ENCODE measurements at places on chromosomes 3 and 15.

- DNase-seq = no peak
Observed at GRCh38 chr3:50661321-50661837, 13.3 kb upstream of the DOCK3 start.

- no peak for DNase-seq
Observed at GRCh38 chr3:9386501-9387321, 10.7 kb upstream of the SETD5 start.

GRCh38 chr3:160180581-160181216, 44.5 kb upstream of the C3orf80 start:
- DNase-seq = no peak

DNA sequence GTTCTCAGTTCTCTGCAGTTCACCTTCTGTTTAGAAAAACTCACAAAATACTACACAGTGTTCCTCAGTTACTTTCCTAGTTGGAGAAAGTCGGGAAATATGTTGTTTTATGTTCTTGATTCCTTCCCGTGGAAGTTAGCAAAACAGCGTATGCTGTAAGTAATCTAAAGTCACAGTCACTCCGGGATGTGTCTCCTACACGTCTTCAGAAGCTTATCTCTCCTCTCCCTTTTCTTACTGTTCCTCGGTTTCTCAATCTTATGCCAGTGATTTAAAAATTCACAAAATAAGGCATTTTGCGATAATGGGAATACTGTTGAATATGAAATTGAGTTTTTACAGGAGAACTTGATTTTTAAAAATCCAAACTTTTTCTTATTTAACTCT, 1.7 kb downstream of the HEG1 start:
- DNase-seq = no peak

GRCh38 chr3:165259541-165260193, 63.5 kb upstream of the SLITRK3 start:
- DNase-seq = peak; percentile 4

- DNase-seq = no peak
Observed at GRCh38 chr3:117281371-117281770, 571.8 kb downstream of the TUSC7 start.

DNA sequence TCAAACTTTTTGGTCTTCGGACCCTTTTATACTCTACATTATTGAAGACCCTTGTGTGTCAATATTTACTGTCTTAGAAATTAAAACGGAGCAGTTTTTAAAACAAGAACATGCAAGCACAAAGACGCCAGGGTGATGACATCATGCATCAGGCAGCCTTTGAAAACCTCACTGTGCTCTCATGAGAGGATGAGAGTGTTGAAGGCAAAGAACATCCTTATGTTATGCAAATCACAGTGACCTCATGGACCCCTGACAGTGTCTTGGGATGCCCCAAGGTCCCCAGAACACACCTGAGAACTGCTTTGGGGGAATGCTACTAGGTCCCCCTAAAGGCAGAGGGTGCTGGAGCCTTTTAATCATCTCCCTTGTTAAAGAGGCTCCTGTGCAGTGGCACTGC, 51.6 kb downstream of the CHDH start:
- DNase-seq = no peak

GRCh38 chr3:196096382-196096953, 14.6 kb upstream of the TFRC start:
- DNase-seq = peak; percentile 81

DNA sequence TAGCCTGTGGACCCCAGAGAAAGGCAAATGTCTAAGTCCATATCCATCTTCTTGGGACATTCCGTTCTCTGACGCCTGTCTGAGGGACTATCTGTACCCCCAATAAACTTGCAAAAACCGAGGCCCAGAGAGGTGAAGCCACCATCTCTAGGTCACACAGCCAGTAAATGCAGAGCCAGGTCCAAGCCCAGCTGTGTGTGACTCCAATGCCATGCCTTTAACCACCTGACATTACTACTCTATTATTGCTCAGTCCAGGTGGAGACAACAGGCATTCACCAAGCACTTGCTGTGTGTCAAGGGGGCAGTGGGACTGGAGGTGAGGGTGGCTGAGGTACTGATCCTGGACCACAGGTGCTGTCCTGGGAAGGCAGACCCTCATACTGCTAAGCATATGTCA, 25.4 kb downstream of the CYP8B1 start:
- DNase-seq = no peak

DNA sequence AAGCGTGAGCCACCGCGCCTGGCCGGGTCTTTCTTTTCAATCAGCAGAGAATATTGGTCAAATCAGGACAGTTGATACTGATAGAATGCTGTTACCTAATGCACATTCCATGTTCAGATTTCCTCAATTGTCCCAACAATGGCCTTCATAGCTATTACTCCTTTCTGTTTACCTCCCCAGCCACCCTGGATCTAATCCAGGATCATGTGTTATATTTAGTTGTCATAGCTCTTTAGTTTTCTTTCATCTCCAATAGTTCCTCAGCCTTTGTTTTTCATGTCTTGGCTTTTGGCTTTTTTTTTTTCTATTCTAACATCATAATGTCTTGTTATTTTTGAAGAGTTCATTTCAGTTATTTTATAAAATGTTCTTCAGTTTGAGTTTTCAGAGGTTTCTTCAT, 14.6 kb downstream of the USP3 start:
- no peak for DNase-seq

GRCh38 chr3:98600412-98601095, 7.1 kb upstream of the CPOX start:
- no peak for DNase-seq

- no peak for DNase-seq
Observed at GRCh38 chr3:162704799-162705385, 1208.3 kb downstream of the OTOL1 start.

DNA sequence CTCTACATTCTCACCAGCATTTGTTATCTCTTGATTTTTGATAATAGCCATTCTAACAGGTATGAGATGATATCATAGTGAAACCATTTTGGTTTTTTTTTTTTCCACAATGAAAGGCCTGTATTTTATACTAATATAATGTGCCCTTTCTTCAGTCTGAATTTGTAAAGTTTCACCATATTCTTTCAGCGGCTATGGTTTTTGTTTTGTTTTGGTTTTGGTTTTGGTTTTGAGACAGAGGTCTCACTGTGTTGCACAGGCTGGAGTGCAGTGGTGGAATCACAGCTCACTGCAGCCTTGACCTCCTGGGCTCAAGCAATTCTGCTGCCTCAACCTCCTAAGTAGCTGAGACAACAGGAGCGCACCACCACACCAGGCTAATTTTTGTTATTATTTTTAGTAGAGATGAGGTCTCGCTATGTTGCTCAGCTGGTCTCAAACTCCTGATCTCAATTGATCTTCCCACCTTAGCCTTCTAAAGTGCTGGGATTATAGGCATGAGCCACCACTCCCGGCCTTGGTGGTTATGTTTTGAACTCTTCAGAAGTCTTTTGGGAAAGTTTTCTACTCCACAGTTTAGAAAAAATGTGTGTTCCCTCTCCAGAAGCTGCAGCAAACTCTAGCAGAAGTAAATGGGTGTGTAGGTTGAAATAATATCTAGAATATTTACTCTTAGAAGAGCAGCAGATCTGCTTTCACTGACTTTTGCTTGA, 110.2 kb upstream of the UMPS start:
- DNase-seq = no peak

GRCh38 chr3:45817831-45818522, 21.6 kb upstream of the SLC6A20 start:
- no peak for DNase-seq

DNA sequence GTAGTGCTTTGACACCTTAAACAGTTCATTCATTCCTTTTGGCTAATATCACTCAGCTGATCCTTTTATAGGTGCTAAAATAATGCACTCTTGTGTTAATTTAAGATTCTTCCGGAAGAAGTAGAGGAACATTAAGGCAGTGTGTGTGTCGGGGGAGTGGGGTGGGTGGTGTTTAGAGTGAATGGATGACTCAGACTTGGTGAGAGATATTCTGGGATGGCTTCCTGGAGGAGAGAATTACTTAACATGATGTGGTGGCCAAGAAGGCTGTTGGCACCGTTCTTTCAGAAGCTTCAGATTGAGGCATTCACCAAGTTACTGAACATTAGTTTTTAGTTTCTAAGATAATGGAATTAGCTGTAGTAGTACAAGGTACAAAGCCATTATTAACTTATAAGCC, 125.6 kb upstream of the ROPN1 start:
- DNase-seq = peak; percentile 46

- no peak for DNase-seq
Observed at GRCh38 chr3:23797491-23797890, 8.3 kb upstream of the UBE2E1 start.

DNA sequence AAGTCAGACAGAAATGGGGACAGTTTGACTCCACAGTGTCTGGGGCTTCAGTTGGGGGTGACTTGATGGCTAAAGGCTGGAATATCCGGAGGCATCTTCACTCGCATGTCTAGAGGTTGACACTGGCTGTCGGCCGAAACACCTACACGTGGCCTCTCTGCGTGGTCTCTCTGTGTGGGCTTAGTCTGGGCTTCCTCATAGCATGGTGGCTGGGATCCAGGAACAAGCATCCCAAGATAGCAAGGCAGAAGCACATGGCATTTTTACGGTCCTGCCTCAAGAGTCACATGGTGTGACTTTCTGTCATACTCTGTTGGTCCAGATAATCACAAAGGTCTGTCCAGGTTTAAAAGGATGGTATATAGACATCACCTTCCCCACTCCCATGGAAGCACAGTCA, 34.5 kb downstream of the MAGI1 start:
- no peak for DNase-seq

GRCh38 chr3:155956508-155957411, 86.3 kb downstream of the GMPS start:
- DNase-seq = no peak

GRCh38 chr3:111979434-111980038, 710 bp downstream of the ABHD10 start:
- peak; percentile 30 for DNase-seq

GRCh38 chr3:194880940-194881925, 195.6 kb downstream of the FAM43A start:
- DNase-seq = no peak

DNA sequence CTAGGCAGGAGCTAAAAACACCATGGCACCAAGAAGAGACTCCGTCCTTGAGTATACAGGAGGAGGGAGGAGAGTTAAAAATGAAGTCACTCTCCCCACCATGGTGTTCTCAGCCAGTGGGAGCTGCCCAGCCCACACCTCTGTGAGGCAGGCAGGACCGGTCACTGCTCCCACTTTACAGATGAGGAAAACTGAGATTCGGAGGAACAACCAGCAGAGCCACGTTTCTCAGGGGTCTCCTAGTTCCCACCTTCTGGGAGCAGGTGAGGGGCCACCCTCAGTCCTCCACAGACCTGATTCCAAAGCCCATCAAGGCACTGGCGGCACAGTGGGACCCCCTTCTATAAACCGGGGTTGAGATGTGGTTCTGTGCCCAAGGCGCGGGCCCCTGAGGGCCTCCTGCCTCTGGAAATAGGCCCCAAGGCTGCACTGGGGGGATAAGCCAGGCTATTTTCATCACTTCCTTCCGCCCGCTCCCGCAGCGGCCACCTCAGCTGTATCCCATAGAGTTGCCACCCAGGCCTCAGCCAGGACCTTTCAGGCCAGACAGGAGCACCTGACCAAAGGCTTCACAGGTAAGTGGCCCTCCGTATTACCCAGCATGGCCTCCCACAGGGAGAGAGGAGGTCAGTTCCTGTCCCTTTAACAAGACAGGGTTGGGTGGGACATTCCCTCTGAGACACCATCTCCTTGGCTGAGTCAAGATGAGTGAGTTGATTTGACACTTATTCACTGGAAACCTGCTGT, at the start of gene GP9:
TSS of gene GP9 (plus strand) at position 504 of the 747 bp plus-strand sequence. CDS start 961 bp downstream, outside the sequence.
- DNase-seq = no peak

DNA sequence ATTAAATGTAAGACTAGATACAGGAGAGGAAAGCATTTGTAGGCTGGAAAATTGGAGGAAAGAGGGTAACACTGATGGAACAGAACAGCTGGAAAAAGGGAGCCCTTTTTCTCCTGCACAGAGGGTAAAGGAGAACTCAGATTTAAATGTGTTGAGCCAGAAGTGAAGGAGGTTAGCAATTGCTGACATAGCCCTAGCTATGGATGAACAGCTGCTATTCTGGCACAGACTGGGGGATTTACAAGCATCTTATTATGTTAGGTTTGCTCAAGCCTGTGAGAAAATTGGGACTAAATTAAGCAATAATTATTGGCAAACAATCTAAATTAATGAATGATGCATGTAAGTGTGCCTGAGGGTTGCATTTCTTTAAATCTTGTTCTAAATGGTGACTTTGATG, 40.6 kb upstream of the PRR20G start:
- DNase-seq = no peak

GRCh38 chr3:183315739-183316138, 62.7 kb downstream of the B3GNT5 start:
- DNase-seq = no peak

- DNase-seq = no peak
Observed at GRCh38 chr15:86829245-86829644, 749.6 kb downstream of the AGBL1 start.

DNA sequence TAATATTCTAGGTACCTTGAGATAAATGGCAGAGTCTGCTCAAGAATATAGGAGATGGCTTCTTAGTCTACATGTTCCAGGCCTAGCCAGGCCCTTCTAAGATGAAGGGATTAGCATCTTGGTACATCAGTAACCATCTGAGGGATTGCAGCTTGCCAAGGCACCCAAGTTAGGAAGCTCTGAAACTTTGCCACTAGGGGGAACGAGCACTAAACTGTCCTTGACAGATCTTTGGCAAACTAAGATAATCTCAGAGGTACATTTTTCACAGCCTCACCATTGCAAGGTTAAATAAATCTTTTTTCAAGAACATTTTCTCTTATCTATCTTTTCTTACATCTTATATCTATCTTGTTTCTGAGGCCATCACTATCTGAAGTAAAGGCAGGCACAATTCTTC, 351.2 kb downstream of the RAP2B start:
- DNase-seq = no peak

- DNase-seq = no peak
Observed at GRCh38 chr15:73912030-73912596, 14.1 kb upstream of the LOXL1 start.

DNA sequence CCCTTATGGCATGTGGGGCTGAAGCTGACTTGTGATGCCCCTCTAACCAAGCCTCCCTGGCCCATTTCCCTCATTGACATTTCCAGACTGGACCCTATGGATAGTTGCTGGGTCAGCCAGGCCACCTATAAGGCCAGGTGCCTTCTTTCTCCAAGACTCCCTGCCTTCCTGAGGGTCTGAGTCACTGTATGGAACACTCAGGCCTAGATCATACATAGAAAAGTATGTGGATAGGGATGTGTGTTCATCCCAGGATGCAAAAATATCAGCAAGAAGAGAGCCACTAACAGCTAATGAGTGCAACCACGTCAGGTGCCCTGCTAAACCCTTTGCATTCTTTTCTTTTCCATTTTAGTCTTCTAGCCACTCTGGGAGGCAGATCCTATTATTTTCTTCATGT, 168.4 kb upstream of the WNT5A start:
- DNase-seq = no peak

- peak; percentile 64 for DNase-seq
Observed at GRCh38 chr15:78055919-78056713, 21.4 kb downstream of the TBC1D2B start.

GRCh38 chr3:175951047-175951694, 1092.0 kb downstream of the NAALADL2 start:
- no peak for DNase-seq

DNA sequence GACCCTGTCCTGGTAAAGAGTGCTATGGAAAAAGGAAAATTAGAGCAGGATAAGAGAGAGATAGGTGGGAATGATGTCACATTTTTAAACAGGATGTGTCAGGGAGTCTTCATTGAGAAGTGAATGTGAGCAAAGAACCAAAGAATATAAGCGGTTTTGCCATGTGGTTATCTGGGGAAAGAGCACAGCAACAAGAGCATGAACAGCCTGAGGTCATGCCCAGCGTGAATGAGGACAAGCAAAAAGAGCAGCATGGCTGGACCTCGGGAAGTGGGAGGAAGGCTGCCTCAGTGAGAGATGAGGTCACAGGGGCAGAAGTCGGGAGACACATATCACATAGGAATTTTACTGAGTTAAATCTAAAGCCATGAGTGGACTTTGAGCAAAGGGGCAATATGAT, 82.8 kb upstream of the HES1 start:
- DNase-seq = no peak

All from Ammon's horn (tissue), 1 donor.